ENCODE measurements at places on chromosomes 1 and 21. TPM values are rescaled to one million over a fixed set of nuclear protein-coding genes. Genes with fewer than 3 reads are reported as not detected.

The ERICH3 gene
- not detected for total RNA-seq

The SLAMF8 gene
- total RNA-seq = 0.14 TPM

The MIXL1 gene
- total RNA-seq = 0.67 TPM

The SH3BGR gene
- 6.9 TPM for total RNA-seq

The SFPQ gene
- 216 TPM for total RNA-seq

The AMY2A gene
- total RNA-seq = not detected

The RGSL1 gene
- total RNA-seq = not detected

The TTC39A gene
- 30.9 TPM for total RNA-seq

The APOBEC4 gene
- not detected for total RNA-seq

The TRPM2 gene
- 2.9 TPM for total RNA-seq

The C1orf167 gene
- not detected for total RNA-seq

The TMEM81 gene
- total RNA-seq = 3.0 TPM

GRCh38 chr1:233614173-233614742 lies 352 bp downstream of the KCNK1 start:
- DNase-seq = no peak

DNA sequence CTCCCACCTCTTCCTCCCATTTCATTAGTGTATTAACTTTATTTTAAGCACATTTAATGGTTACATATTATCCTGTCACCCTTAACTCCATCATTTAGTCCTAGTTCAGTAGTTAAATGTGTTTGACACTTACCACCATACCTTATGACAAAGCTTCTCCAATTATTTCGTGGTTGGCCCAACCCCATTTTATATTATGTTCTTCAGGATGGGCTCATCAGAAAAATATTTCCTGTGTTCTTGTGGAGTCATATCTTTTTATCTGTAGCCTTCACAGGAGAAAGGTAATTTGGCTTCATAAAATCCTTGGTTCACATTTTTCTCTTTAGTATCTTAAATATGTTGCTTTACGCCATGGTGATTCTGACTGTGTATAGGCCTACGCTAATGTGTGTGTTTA lies 142.3 kb upstream of the COL6A1 start:
- no peak for DNase-seq

DNA sequence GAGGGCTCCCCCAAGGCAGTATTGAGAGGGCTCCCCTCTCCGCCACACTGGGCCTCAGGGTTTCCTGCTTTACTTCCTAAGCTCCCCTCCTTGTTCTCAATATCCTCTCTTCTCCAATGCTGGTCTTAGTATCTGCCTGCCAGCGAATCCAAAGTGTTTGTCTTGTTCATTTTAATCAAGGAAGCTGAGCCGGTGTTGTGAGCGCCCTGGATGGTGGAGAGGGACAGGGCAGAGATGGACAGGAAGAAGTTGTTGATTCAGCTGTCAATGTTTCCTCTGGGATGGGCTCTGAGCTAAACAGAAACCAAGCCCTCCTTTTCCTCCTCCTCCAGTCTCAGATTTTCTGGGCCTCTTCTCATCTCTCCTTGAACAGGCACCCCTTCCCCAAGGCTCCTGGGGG lies 5.4 kb downstream of the OLFML3 start:
- DNase-seq = no peak

DNA sequence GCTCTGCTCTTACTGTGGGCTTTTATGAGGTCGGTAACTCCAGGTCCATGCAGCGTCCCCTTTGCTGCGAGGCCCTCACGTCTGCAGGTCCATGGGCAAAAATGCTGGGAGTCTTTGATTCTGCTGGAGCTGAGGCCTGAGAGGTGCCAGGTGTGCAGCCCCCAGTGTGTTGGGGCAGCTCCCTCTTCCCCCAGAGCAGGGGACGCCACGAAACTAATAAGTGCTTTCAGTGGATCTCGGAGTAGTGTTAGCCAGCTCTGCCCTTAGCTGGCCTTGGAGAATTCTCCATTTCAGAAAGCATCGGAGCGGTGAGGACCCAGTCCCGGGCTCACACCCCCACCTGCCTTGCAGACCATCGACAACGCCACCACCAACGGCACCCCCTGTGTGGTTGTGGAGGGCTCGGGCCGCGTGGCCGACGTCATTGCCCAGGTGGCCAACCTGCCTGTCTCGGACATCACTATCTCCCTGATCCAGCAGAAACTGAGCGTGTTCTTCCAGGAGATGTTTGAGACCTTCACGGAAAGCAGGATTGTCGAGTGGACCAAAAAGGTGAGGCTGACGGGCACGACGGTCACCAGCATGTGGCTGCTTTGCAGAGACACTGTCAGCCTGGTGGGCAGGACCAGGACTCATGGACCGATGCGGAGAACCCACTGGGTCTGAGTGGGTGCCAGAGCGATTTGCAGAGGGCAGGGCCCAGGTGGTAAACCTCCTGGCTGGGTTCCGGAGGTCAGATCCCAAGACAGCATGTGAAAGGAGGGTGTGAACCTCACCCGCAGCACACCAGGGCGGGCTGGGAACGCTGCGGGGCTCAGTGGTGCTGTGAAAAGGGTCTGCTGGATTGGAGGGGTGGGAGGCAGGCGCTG lies 25.5 kb downstream of the TRPM2 start:
- no peak for DNase-seq

DNA sequence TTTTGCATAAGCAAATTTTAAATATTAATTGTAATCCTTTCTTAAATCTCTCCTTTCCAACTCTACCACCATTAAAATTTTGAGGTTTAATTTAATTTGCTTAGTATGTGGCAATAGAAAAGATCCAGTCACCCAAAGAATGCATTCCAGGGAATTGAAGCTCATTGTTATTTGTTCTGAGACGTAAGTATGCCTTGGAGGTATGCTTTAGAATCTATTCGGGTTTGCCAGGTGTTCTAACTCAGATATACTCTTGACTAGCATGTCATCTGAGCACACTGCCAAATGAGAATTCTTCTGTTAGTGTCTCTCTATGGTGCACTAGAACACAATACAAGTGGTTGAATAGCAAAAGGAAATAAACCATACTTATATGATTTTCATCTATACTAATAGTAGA lies 813.6 kb upstream of the ADGRL2 start:
- no peak for DNase-seq

- no peak for DNase-seq
These were observed 558 bp upstream of the BTG3 start for GRCh38 chr21:17613242-17613676.

- no peak for DNase-seq
These were observed 2.6 kb downstream of the CHML start for GRCh38 chr1:241637604-241638003.

- DNase-seq = no peak
These were observed 125.4 kb downstream of the PTPRU start for GRCh38 chr1:29361686-29362085.

GRCh38 chr1:7810395-7810794 lies 26.3 kb downstream of the PER3 start:
- DNase-seq = peak; percentile 66

- no peak for DNase-seq
These were observed 32.8 kb upstream of the EPS15 start for GRCh38 chr1:51551848-51552296.

GRCh38 chr1:24266998-24267397 lies 52.2 kb upstream of the GRHL3 start:
- no peak for DNase-seq

GRCh38 chr1:223341121-223341520 lies 22.9 kb downstream of the SUSD4 start:
- DNase-seq = peak; percentile 57

DNA sequence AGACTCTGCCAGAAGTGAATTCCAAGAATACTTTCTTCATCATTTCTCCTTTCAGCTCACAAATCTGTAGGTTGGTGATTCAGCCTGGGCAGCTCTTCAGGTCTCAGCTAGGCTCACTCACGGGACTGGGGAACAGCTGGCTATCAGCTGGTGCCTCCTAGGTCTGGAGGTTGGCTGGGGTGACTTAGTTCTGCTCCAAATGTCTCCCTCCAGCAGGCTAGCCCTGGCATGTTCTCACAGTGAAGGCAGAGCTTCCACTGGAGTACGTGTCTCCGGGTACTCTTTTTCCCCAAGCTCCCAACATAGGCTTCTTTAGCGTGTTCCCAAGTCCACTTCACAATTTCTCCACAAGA lies 12.5 kb upstream of the VAMP4 start:
- DNase-seq = no peak

DNA sequence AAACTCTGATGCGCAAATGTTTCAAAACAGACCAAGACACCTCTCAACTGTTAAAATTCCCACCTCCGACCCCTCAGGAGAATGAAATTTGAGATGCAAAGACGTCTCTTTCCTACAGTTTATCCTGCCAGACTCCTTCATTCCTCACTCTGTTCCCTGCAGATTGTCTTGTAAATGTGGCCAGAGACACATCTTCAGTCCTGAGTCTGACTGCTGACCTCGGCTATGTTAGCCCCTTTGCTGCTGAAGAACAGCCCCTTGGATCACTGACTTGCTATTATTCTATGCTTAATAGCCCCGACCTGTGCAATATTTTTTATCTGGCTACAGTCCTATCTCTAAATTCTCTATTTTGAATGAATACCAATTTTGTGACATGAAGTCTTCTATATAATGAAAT lies 16.6 kb upstream of the ESRRG start:
- no peak for DNase-seq
